ENCODE measurements at places on chromosomes 12 and 14. TPM values are rescaled to one million over a fixed set of nuclear protein-coding genes. Genes with fewer than 3 reads are reported as not detected.

- DNase-seq, result no peak
Measured at GRCh38 chr14:61759878-61760277, 2.3 kb upstream of the SNAPC1 start.

DNA sequence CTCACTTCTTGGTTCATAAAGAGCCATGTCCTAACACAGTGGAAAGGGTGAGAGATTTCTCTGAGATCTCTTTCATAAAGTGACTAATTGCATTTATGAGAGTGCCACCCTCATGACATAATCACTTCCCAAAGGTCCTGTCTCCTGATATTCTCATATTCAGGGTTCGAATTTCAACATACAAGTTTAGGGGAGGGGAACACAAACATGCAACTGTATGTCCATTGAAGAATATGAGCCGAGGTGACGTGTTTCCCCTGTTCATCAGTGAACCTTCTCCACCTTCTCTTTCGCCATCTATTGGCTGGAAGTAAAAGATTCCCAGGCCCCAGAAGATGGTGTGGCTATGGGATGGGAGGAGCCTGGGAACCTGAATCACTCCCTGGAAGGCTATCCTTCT lies 354.2 kb upstream of the ATP2B1 start:
- no peak for DNase-seq

DNA sequence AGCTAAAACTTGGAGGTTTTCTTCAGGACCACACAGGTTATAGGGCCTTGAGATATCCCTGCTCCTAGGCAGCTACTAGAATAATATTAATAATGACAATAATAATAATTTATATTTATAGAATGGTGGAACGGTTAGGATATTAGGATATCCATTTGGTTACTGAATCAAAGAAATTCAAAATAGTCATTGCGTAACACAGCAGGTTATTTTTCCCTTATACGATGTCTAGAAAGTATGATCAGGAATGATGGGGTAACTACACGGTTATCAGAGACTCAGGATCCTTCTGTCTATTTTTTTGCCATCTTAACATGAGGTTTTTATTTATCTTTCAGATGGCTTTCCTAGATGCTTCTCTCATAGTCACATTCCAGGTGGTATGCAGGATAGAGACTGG lies 39.0 kb downstream of the NEUROD4 start:
- no peak for DNase-seq

DNA sequence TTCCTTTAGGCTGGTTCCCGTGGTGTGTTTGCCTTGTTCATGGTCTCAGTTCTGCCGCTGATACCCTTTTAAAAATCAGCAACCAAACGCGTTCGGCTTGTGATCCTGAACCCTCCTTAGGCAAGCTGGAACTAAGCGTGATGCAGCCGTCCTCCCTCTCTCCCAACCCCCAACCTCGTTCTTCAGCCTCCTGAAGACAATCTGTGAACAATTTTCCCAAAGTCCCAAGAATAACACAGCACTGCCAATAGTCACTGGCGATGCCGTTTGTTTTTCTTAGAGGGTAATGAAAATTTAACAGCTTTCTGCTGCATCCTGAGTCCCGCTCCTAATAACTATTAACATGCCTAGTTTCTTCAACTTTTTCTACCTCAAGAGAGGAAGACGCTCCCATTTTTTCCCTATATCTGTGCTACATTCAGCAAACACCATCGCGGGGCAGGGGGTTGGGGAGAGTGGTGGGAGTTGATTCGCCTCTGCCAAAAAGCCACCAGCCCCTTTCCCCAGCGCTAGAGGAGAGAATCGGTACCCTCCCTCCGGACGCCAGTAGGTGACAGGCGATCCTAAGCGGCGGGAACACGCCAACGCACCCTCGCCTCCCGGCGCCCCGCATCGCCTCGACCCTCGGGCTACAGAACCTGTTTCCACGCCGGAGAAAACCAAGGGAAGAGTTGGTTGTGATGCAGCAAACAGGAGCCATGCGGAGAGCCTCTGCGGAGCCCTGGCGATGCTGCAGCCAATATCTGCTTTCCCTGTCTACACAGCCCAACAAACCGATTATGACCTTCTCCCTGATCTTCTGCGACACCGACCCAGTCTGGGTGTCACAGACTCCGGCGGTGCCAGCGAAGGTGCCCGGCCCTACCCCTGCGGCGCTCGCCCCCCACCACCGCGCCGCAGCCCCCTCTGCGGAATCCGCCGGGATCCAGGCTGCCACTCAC lies 752 bp downstream of the PRICKLE1 start:
- DNase-seq, result no peak

- DNase-seq, result no peak
Measured at GRCh38 chr14:65824285-65824977, 411.9 kb downstream of the FUT8 start.

DNA sequence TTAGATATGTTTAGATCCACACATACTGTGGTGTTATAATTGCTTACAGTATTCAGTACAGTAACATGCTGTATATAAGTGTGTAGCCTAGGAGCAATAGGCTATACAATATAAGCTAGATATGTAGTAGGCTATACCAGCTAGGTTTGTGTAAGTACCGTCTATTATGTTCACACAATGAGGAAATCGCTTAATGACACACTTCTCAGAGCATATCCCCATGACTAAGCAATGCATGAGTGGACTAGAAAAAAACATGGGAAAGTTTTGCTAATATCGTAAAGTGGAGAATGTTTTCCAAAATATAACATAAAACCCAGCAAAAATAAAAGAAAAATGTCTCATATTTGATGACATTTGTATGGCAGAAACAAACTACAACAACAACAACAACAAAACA lies 27.3 kb downstream of the AKAP3 start:
- no peak for DNase-seq

PLA2G1B gene
- total RNA-seq, result not detected

DNA sequence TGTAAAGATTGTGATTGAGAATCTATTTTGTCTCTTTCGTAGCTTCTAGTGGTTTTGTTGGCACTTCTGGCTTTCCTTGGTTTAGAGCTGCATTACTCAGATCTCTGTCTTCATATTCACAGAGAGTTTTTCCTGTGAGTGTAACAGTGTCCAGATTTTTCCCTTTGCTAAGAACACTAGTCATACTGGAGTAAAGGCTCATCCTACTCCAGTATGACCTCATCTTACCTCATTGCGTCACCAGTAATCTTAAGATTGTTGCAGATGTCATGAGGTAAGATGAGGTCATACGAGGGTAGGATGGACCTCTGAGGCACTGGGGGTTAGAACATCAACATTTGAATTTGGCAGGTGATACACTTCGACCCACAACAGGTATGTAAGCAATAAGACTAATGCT lies 461.2 kb downstream of the FLRT2 start:
- DNase-seq, result no peak

- DNase-seq, result peak; percentile 22
Measured at GRCh38 chr12:52308806-52309425, 12.3 kb downstream of the KRT83 start.

TIGAR gene
- total RNA-seq, result 13.0 TPM

- no peak for DNase-seq
Measured at GRCh38 chr12:121017966-121018491, 1.7 kb upstream of the C12orf43 start.

- no peak for DNase-seq
Measured at GRCh38 chr12:22110176-22110575, 64.2 kb downstream of the CMAS start.

KLRC2 gene
- total RNA-seq, result not detected

- DNase-seq, result no peak
Measured at GRCh38 chr12:1884651-1885050, 33.8 kb downstream of the CACNA2D4 start.

GRCh38 chr12:103268831-103269514 lies 226.8 kb downstream of the C12orf42 start:
- DNase-seq, result no peak
